ENCODE measurements at places on chromosomes 1 and 21. TPM values are rescaled to one million over a fixed set of nuclear protein-coding genes. Genes with fewer than 3 reads are reported as not detected.

Gene NECAP2
- 78.7 TPM for total RNA-seq

Gene HUNK
- total RNA-seq: not detected

Gene IFNLR1
- total RNA-seq: not detected

Gene MYCL
- 0.33 TPM for total RNA-seq

Gene ELAVL4
- not detected for total RNA-seq

Gene PDIK1L
- 4.1 TPM for total RNA-seq

Gene OLFML2B
- total RNA-seq: 19.4 TPM

Gene OR2AK2
- not detected for total RNA-seq

Gene PGLYRP3
- not detected for total RNA-seq
